ENCODE measurements at places on chromosomes 5 and 9.

DNA sequence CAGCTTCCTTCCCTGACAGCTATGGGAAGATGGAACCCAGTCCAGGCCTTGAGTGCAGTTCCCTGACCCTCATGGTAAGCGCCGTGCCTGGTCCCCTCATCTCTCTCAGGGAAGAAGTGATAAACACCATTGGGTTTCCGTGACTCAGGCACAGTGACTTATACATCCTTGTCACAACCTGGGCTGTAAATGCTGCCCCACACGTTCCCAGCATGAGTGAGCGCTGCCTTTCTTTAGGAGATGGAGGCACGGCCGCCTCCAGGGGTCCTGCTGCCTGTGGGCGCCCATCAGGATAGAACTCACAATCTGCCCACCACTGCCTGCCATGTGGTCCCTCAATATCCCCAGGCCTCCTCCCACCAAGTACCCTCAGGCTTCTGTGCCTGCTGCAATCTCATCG lies 8.3 kb upstream of the NKD2 start:
- no peak for DNase-seq

DNA sequence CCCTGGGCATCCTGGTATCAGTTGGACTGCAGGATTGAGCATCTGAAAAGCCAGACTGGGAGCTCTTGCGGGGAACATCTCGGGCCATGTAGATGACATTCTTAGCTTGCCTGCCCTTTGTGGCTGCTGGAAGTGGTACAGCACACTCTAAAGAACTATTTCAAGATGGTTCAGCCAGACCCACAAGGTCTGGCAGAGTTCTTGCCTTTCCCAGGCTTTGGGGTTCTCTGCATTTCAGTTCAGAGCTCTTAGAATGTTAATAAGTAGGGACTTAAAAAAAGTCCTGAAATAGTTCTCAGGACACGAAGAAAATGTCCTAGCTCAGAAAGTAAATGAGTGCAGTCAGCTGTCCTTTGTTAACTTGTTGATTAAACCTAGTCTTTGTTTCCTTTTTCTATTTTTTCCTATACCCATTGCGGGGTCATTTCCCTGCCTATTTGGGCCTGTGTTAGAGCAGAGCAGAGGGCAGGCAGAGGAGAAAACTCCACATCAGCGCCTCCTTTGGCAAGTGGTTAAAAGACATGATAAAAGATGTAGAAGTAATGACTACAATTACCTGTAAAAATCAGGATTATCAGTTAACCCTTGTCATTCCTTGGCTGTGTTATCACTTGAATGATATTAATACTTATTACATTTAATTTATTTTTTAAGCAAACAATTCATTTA lies 291.5 kb downstream of the ZSWIM6 start:
- no peak for DNase-seq

- no peak for DNase-seq
Observed at GRCh38 chr5:156366521-156366920, 39.6 kb downstream of the SGCD start.

DNA sequence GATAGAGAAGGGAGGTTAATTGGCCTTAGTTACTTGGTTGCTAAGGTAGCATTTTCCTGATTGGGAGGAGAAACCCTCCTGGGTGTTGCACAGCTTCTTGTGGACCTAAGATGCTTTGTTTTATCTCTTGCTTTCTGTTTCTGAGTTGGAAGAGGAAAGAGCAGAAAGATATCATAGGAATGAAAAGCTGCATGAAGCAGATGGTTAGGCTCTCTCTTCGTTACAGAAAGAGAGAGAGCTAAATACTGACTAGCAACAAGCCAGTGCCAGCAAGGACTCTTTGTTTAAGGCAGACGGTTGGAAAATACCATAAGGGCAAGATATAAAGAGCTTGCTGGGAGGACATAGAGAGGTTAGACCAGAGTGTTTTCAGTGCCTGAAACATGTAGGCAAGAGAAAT lies 103.1 kb downstream of the ATG10 start:
- no peak for DNase-seq

- DNase-seq, result no peak
Observed at GRCh38 chr9:106207298-106207697, 513.0 kb downstream of the TMEM38B start.

DNA sequence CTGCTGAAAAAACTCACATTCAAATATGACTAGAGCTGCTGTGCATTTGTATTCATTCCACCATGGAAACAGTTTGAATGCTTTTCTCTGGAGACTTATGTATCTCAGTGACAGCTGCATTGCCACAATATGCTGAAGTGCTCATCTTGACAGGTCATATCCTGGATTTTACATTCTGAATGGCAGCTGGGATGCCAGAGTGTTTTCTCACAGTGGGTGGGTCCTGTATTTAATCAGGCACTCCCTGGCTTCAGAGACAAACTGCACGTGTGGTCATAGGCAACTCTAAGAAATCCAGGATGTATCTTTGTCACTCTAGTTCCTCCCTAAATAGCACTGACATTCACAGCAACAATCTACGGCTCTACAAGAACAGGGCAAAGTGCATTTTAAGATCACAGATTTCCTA lies 75.6 kb downstream of the ST8SIA4 start:
- DNase-seq, result no peak

GRCh38 chr5:112511920-112512319 lies 92.8 kb upstream of the EPB41L4A start:
- no peak for DNase-seq

GRCh38 chr5:53856506-53856905 lies 296.1 kb downstream of the NDUFS4 start:
- DNase-seq, result no peak

DNA sequence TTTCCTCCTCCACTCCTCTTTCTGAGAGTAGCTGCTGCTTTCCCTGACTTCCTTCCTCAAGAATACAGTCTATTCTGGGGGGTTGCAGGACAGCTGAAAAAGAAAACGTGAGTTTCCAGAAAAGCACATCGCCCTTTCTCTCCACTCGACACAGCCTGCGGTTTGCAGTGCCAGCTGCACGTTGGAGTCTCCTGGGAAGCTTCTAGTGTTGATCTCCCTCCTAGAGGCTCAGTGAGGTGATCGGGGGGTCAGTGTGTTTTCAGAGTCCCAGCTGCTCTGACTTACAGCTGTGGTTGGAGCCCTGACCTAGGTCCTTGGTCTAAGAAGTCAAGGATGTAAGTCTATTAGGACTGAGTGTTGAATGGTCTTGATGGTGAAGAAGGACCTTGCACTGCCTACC lies 25.0 kb upstream of the SUSD3 start:
- DNase-seq, result no peak

GRCh38 chr5:176596689-176597416 lies 13.1 kb downstream of the GPRIN1 start:
- DNase-seq, result peak; percentile 72

DNA sequence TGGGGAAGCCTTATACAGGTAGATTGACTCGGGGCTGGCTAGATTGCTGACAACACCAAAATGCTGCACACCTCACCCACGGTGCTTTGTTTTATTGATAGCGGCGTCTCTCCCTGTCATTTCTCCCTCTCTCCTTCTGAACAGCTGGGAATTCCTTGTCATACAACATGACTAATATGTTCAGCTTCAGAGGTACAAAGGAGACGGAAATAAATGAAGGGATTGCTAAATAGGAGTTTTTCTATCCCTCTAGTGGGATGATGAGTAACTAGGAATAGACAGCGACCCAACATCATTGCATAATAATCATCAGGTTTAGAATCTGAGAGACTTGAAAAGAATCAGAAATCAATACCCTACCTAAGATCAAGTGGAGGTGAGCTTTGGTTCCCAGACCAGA lies 337.7 kb upstream of the PANK3 start:
- DNase-seq, result no peak

DNA sequence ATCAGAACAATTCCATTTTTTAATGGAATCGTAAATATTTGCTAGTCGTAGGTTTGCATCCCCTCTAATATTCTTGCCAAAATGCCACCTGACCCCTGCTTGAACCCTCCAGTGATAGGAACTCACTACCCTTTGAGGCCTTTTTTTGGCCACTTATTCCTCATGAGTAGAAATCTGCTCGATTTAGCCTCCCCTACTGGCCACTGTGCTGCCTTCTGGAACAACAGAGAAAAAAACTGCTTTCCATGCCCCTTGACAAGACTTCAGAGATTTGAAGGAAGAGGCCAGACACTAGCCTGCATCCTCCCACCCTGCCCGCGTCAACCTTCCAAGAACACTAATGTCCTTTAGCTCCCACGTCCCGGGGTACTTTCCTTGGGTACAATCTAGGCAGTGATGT lies 4.1 kb downstream of the CCDC69 start:
- no peak for DNase-seq

DNA sequence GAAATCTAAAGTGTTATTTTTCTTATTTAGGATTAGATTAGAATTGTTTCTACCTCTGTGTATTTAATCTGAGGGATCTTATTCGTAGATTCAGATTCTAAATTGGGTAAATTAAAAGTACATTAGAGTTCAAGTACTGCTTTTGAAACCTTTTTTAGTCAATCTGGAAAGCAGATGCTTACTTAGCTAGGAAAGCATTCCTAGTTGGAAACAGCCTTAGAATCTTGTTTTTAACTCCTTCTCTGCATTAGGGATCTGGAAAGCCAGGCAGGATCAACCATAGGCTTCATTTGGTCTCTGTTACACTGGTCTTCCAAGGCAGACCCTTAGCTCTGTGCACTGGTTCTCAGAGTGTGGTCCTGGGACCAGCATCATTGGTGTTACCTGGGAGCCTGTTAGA lies 247.4 kb downstream of the NR3C1 start:
- no peak for DNase-seq

DNA sequence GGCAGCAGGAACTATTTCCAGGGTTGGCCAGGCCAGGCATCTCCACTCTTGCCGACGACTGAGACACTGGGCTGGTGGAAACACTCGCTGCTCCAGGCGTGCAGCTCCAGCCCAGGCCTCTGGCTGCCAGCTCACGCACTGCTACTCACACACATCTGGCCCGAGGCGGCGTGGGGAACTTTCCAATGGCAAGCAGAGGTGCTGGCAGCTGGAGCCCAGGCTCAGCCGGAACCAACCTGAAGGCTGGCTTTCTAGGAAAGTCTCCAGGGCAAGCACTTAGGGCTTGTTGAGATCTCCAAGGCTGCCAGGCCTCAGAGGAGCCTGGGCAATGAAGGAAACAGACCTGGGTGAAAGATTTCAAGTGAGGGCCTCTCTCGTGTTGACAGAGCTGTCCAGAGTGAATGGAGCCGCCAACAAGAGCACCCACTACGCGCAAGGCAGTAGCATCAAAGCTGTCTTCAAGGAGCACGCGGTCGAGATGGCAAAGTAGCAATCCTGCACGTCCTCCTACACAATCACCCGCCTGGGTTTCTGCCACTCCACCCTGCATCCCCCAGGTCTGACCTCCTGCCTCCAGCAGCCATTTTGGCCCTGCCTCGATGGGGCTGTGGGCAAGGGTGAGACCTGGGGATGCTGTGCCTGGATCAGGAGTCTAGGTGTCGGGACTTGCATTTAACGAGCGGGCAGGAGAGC lies 14.4 kb downstream of the SH3PXD2B start:
- DNase-seq, result no peak

- no peak for DNase-seq
Observed at GRCh38 chr9:9392755-9393154, 1220.0 kb downstream of the PTPRD start.

DNA sequence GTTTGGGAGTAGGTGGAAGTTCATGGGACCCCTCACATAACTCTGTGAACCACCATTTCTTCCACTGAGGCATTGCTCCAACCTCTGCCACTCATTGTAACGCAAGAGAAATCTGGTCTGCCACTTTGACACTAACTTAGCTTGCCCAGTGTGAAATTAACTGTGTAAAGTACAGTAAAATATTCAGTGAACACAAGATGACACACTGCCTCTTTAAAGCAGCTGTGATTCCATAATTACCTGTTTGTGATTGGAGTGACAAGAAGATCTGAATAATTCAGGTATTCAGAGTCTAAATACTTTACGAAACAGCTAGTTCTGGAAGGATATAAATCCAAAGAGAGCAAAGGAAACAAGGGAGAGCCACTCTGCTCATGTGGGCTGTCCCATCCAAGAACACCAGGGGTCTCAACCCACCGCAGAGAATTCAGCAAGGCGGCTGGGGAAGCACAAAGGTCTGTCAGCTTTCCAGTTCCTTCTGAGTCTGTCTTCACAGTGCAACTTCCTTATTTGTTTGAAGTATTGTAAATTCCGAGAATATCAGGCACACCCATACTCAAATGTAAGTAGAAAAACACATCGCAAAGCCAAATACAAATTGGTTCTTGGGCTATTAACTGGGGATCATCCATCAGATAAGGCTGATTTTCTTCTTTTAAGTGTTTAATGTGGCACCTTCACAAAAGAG lies 86.9 kb downstream of the GNAQ start:
- no peak for DNase-seq

DNA sequence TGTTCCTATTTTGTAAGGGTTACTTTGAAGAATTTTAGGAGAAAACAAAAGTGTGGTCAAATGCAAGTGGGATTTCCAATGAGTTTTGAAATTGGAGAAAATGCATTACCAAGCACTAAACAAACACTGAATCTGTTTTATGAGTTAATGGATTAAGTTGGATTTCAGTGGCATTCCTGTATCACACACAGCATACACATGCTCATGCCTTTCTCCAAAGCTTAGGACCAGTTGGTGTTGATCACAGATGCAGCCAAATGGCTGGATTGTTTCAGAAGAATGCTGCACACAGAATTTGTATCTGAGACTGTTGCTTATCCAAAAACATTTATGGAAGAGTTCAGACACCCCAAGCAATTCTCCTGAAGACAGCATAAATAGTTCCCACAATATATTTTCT lies 611.1 kb downstream of the ACTL7B start:
- DNase-seq, result no peak

GRCh38 chr5:159338118-159338517 lies 7.8 kb upstream of the IL12B start:
- DNase-seq, result no peak

- DNase-seq, result no peak
Observed at GRCh38 chr9:128274245-128274644, 1.6 kb downstream of the GOLGA2 start.

GRCh38 chr9:85117831-85118230 lies 448.3 kb downstream of the NTRK2 start:
- DNase-seq, result no peak

- DNase-seq, result no peak
Observed at GRCh38 chr5:147567917-147568598, 58.2 kb upstream of the DPYSL3 start.

GRCh38 chr5:127358740-127359139 lies 68.1 kb downstream of the MEGF10 start:
- no peak for DNase-seq

DNA sequence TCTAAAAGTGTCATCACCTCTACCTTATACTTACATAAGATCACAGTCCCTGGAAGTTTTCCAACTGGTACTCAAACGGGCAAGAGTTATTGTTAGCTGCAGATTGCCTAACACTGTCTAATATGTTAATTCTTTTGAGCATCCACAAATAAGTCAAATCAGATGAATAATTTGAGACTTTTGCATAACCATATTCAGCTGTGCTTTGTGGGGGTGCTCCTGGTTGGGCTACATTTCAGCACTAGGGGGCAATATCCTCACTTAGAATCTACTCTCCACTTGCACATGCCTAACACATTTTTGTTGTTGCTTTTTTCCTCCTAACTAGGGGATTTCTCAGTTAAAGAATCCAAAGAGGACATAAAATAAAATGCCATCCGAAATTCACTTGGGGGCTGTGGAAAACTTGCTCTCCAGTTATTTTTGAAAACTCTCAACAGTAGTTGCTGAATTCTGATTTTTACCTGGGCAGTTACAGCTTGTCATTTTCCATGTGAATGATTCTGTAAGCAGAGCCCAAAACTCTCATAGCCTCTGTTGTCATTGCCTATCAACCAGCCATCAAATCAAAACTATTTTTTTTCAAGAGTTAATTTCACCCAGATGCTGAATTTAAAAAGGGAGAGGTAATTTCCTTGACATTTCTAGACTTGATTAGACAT lies 71.5 kb downstream of the TRIM36 start:
- DNase-seq, result peak; percentile 64

Measured in activated CD4-positive, alpha-beta T cell treated with anti-CD3 and anti-CD28 coated beads, Interleukin-2, Interleukin-6, amounts not matched to agents 100 ng/mL and 50 ng/mL, durations not matched to agents 16 hours and 8 hours (primary cell).